ENCODE measurements at places on chromosomes 6 and 20.
A peak's percentile ranks its signal among the peaks of the same experiment; 100 is the strongest.

- DNase-seq = no peak
Measured at GRCh38 chr6:34021554-34022190, 124.2 kb downstream of the GRM4 start.

- no peak for DNase-seq
Measured at GRCh38 chr6:128389820-128390534, 130.4 kb downstream of the PTPRK start.

DNA sequence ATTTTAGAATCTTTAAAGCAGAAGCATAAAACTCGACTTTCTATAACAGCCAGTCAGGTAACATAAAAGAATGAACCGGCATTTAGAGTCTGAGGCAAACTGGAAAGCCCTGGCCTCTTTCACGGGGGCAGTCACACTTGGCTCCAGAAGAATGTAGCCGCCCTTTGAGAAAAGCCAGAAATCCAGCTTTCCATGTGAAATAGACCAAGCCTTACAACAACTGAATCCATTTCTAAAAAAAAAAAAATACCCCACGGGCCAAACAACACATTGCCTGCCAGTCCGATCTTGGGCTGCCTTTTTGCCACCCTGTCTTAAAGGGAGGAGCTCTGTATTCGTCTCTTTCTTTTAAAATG lies 252.9 kb upstream of the TAB2 start:
- no peak for DNase-seq

GRCh38 chr6:79441192-79441591 lies 96.0 kb downstream of the LCA5 start:
- DNase-seq = no peak

DNA sequence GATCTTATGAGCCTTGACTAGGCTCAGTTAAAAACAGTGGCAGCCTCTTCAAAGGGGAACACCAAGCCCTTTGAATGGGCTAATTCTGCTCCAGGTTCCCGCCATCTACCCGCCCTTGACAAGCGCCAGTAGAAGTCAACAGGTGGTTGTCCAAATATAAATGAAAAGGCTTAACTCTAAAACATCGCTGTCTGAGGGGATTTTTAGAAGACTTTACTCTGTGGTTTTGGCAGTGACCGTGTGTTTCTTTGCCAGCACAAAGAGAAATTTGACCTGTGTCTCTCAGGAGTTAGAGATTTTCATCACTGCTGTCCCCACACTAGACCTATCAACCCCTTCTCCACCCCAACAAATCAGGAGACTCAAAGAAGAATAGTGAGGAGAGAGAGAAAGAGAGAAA lies 19.8 kb upstream of the SIM1 start:
- peak; percentile 75 for DNase-seq

DNA sequence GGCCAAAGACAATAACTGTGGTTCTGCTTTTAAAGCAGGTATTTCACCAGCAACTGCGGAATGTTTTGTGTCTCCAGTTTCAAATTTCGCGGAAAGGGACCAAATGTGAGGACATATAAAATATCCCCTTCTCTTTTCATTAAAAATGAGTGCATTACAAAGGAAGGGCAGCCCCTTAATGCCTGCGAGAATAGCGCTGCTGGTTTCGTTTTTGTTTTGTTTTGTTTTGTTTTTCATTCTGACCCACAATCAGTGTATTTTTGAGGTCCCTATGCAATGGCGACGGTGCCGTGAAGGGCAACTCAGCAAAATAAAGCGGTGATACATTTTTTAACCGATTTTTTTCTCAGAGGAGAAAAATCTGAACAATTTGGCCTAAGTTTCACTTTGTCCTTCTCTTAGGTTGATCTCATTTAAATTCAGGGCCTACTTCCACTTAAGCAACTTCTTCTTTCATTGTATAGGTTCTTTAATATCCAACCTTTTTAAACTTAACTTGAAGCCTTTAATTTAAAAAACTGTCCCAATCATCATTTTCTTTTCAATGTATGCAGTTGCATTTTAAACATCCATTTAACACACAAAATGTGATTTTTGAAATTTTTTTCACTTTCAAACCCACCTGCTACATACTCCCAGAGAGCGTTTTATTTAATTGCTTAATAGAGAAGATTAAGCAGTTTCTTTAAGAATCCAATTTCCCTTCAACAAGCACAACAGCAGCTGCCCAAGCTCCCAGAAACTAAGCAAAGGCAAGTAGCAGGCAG lies 2.9 kb upstream of the HIVEP2 start:
- DNase-seq = no peak

GRCh38 chr6:48417927-48418326 lies 306.9 kb upstream of the PTCHD4 start:
- no peak for DNase-seq

All from right lobe of liver (tissue), 6 donors.